KG1 (cell line): ENCODE measurements at places on chromosomes 16 and 17.

GRCh38 chr17:79897243-79898063, 58.2 kb upstream of the CBX4 start:
- DNase-seq, result no peak

DNA sequence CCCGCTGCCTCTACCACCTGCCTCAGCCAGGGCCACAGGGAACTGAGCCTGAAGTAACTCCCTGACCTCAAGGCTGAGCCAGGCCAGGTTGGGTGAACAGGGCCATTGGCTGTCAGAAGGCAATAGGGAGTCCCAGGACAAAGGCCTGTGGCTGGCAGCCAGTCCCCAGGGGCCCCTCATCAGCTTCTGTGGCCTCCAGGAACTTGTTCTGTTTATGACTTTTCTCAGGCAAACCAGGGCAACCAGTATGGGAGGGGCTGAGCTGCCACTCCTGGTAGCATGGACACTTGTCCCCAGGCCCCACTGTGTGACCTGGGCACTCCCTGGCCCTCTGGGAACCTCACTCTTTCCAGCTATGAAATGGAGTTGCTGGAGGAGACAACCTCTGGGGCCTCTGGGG, 40.1 kb downstream of the CPNE2 start:
- no peak for DNase-seq

DNA sequence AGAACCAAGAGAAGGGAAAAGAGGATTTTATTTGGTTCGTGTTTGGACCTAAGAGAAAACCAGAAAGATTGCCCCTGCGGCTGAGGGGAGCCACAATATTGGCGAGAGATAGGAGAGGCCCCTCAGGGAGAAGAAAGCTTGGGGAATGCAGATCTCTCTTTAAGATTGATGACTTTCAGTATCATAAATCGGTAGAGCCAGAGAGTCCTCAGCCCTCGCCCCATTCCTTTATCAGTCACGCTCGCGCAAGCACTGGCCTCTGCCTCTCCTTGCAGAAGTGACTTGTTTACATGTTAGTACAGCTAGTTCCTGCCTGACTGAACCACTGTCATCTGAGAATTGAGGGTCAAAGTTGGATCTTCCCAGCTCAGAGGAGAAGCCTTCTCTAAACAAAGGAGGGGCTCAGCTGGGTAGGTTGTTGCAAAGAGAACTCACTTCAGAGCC, 21.5 kb upstream of the KRT19 start:
- no peak for DNase-seq

GRCh38 chr17:7703584-7704479, 1.2 kb upstream of the EFNB3 start:
- DNase-seq, result no peak
